Fibroblast of lung (primary cell): ENCODE measurements at places on chromosomes 12 and 14. TPM values are rescaled to one million over a fixed set of nuclear protein-coding genes. Genes with fewer than 3 reads are reported as not detected.

The DNAJC22 gene
- 4.6 and 4.8 TPM in 2 replicates for total RNA-seq

The TAS2R9 gene
- 0.17 TPM in 1 of 2 replicates, not detected in the other for total RNA-seq

The CACNB3 gene
- total RNA-seq, result 18.5 and 28.4 TPM in 2 replicates

The KRT80 gene
- under 0.01 and 0.17 TPM in 2 replicates for total RNA-seq

The MUCL1 gene
- total RNA-seq, result not detected in 2 replicates

The TAS2R43 gene
- total RNA-seq, result 0.99 and 1.0 TPM in 2 replicates

The MYF5 gene
- not detected in 2 replicates for total RNA-seq

The ADAM21 gene
- total RNA-seq, result 0.51 and 0.66 TPM in 2 replicates

The TTC6 gene
- under 0.01 and 0.17 TPM in 2 replicates for total RNA-seq

The TEX22 gene
- total RNA-seq, result 0.33 and 0.51 TPM in 2 replicates

The SERPINA1 gene
- under 0.01 TPM in 1 of 2 replicates, not detected in the other for total RNA-seq

The GLS2 gene
- under 0.01 and 0.17 TPM in 2 replicates for total RNA-seq

The AGAP2 gene
- total RNA-seq, result under 0.01 and 0.17 TPM in 2 replicates

The TRHDE gene
- total RNA-seq, result 5.9 and 7.3 TPM in 2 replicates

The CBLN3 gene
- 2.6 and 5.3 TPM in 2 replicates for total RNA-seq

The ORAI1 gene
- 5.6 and 8.1 TPM in 2 replicates for total RNA-seq

The WSCD2 gene
- under 0.01 TPM in 1 of 2 replicates, not detected in the other for total RNA-seq

The VRTN gene
- not detected in 2 replicates for total RNA-seq

The REP15 gene
- 0.77 and 0.99 TPM in 2 replicates for total RNA-seq

The LAG3 gene
- 0.17 and 0.26 TPM in 2 replicates for total RNA-seq

The PCBP2 gene
- total RNA-seq, result 251 and 271 TPM in 2 replicates

The P2RX2 gene
- total RNA-seq, result not detected in 2 replicates

The RHEBL1 gene
- 0.33 and 0.51 TPM in 2 replicates for total RNA-seq

The RNASE3 gene
- total RNA-seq, result not detected in 2 replicates

The ZDHHC22 gene
- not detected in 2 replicates for total RNA-seq

The KLRC4 gene
- total RNA-seq, result not detected in 2 replicates

The NUMB gene
- total RNA-seq, result 21.3 and 36.0 TPM in 2 replicates

The ETFBKMT gene
- total RNA-seq, result 4.4 and 6.1 TPM in 2 replicates

The COCH gene
- 0.33 and 0.51 TPM in 2 replicates for total RNA-seq

The STYK1 gene
- total RNA-seq, result under 0.01 TPM in 1 of 2 replicates, not detected in the other

The SLC25A47 gene
- total RNA-seq, result under 0.01 TPM in 1 of 2 replicates, not detected in the other

The CEP290 gene
- 11.3 and 12.6 TPM in 2 replicates for total RNA-seq

The KRT86 gene
- 0.17 TPM in 1 of 2 replicates, not detected in the other for total RNA-seq

The CIROP gene
- total RNA-seq, result 0.17 and 1.0 TPM in 2 replicates

The CMTM5 gene
- total RNA-seq, result 0.33 and 0.77 TPM in 2 replicates
